ENCODE measurements at places on chromosomes 5 and 9.

DNA sequence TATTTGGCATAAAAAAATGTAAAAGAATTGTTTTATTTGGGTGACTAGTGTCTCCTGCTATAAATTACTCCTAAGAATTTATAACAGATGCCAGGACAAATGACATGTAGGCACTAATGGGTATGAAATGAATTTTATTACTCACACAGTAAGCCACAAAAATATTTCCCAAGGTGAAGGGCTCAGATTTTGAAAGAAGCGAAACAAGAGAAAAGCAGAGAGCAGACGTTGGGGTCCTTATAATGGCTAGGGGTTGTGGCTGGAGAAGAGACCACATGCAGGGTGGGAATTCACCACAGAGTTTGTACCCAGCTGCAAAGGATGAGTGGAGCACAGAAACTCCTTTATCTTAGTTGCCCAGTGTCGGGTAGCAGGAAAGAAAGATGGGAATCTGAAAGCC lies 45.0 kb upstream of the PRR16 start:
- DNase-seq: no peak

GRCh38 chr5:23223846-23224245 lies 283.6 kb upstream of the PRDM9 start:
- DNase-seq: no peak

DNA sequence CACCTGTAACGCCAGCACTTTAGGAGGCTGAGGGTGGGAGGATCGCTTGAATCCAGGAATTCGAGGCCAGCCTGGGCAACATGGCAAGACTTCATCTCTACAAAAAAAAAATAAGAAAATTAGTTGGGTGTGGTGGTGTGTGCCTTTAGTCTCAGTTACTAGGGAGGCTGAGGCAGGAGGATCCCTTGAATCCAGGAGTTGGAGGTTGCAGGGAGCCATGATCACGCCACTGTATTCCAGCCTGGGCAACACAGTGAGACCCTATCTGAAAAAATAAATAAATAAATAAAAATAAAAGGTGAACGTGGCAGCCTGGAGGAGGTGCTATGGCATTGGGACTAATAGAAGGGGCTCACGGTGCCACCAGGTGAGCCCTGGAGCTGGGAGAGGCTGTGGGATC lies 7.1 kb downstream of the FGFR4 start:
- no peak for DNase-seq

- DNase-seq: no peak
Observed at GRCh38 chr9:15349892-15350761, 43.1 kb upstream of the TTC39B start.

DNA sequence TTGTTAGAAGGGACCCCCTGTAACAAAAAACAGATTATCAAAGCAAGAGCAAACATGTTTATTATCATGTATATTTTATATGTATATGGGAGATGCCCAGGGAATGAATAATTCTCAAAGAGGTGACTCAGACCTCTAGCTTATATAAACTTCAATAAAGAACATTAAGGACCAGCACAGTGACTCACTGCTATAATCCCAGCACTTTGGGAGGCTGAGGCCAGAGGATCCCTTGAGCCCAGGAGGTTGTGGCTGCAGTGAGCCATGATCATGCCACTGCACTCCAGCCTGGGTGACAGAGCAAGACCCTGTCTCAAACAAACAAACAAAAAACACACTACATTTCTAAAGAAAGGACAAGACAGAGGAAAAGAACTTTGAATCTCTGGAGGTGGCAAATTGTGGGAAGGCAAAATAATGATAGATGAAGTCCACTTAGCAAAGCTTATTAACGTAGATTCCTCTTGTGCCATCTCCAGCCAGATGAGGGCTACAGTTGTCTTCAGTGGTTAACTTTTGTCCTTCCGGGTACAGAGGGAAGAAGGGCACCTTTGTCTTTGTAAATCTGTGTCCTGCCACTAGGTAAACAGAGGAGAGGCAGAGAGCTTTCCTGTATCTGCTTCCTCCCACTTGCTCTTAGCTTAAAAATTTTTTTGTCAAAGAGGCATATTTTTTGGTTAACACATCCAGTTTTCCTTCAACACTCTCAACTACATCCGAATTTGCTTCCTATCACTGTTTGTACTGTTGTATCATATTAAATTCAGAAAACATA lies 7.5 kb upstream of the RFK start:
- no peak for DNase-seq

DNA sequence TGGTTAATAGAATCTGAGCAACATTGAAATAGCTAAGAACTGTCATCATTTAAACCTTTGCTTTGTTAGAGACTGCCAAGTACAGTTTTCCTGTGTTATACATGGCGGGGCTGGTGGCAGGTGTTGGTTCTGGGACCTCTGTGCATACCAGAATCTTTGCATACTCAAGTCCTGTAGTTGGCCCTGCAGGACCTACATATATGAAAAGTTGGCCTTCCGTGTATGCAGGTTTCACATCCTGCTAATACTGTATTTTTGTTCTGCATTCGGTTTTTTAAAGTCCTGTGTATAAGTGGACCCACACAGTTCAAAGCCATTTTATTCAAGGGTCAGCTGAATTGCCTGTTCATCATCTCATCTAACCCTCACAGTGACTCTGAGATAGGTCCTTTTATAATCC lies 36.4 kb downstream of the LARP1 start:
- DNase-seq: no peak

GRCh38 chr5:40559306-40559705 lies 120.4 kb upstream of the PTGER4 start:
- no peak for DNase-seq

GRCh38 chr5:34655354-34655991 lies 655 bp upstream of the RAI14 start:
- peak; percentile 20 for DNase-seq

DNA sequence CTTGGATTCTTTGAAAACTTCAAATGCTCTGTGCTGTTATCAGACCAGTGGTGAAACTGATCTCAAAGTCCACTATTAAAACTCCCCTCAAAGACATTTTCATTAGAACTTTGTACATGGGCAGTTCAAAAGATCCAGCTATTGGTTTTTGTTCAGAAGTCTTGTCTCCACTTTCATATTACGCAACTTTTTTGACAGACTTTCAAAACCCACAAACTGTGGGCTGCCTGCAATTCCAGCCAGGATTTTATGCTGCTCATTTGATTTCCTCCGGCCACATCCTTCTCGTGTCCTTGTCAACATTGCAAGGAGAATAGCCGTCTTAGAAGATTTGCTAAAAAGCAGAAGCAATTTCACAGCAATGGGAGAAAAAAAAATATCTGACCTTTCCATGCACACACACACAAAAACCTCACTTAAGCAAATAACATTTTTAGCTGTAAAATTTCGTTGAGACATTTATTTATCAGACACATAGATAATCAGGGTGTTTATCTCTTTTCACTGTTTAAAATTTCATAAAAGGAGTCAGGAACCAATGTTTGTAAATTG lies 1990.5 kb downstream of the MAT2B start:
- no peak for DNase-seq

GRCh38 chr9:125805057-125805456 lies 57.9 kb downstream of the PBX3 start:
- DNase-seq: no peak

- DNase-seq: no peak
Observed at GRCh38 chr5:80140496-80140895, 105.3 kb downstream of the THBS4 start.

- no peak for DNase-seq
Observed at GRCh38 chr9:31412081-31412480, 972.4 kb upstream of the ACO1 start.

- no peak for DNase-seq
Observed at GRCh38 chr5:160233215-160233614, 3.9 kb downstream of the FABP6 start.

GRCh38 chr9:16039218-16039987 lies 486.6 kb downstream of the CCDC171 start:
- no peak for DNase-seq

DNA sequence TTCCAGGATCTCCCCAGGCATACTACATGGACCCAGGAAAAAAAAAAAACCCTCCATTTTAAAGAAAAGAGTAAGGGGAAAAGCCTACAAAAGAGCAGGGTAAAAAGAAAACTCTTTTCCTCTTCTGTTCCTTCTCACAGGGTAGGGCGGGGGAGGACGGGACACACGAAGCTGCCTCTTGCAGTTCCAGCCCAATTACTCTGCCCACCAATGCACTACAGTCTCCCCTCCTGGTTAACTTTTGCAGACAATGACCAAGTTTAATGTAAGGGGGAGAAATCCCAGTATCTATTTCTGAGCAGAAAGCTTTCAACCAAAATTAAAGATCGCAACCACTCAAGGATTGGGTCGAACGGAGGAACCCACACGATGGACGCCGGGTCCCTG lies 1.3 kb downstream of the BRD3 start:
- DNase-seq: no peak

Data from CD4-positive, CD25-positive, alpha-beta regulatory T cell (primary cell).